ENCODE measurements at places on chromosomes 16 and 17.

DNA sequence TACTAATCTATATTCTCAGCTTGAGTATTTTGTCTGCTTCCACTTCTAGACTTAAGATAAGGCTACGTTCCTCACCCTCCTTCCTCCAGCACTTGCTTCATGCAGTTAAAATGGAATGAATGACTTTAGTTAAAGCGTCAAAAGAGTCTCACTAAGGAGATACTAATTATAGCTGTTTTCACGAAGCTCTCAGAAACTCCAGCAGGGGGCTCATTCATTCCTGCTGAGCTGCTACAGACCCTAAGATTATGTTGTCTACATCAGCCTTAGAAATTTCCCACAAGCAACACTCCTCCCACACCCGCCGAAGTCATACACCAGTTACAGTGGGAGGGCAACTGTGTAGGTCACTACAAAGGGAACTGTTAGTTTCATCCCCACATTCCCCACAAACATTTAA lies 57.0 kb upstream of the KIFC3 start:
- DNase-seq: no peak

- no peak for DNase-seq
Observed at GRCh38 chr16:78154729-78155461, 55.4 kb downstream of the WWOX start.

DNA sequence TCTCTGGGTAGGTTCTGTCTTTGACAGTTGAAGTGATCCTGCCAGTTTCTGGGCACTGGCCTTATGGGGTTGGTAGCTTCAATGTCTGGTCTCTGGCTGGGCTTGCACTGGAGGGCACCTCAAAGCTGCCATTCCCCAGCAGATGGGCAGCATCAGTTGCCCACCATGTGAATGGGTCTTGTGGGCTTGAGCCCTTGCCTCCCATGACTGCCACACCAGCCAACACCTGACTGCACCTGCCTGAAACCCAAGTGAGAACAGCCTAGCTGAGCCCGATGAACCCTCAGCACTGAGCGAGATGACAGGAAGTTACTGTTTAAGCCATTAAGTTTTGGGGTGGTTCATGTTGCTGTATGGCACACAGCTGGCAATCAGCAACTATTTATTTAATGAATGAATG lies 69.1 kb upstream of the AXIN2 start:
- DNase-seq: no peak

- DNase-seq: no peak
Observed at GRCh38 chr16:3282103-3282729, 1.1 kb upstream of the ZNF263 start.

DNA sequence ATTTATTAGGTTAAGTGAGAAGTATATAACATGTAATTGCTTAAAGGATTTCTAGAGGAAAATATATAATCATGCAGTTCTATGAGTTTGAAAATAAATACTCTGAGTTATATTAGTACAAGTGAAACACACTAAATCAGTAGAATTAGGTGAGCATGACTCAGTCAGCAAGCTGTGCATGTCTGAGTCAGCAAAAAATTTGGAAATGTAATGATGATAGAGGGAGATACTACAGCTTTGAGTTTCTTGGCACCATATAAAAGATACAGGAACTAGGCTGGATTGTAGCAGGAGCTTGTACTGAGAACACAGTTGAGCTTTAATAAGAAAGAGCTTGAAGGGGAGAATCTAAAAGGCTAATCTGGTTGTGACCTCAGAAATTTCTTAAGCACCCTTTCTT lies 1224.6 kb downstream of the CDH8 start:
- no peak for DNase-seq

GRCh38 chr17:78132084-78132676 lies 1.6 kb downstream of the TMC8 start:
- peak; percentile 56 for DNase-seq

DNA sequence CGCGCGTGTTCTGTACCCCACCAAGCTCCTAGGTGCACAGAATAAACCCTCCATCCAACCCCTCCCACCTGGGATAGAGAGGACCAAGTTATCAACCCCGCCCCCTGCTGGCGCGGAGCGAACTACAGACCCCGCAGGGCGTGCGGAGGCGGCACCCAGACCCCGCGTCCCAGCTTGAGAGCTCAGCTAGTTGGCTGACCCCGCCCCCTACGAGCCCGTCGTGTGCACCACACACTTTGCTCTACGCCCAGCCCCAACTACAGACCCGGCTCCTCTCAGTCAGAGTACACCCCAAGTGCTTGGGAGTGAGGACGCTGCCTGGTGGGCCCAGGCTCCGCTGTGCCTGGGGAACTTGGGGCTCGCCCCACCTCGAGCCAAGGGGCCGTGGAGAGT lies 1.5 kb downstream of the GRIN2A start:
- DNase-seq: no peak

GRCh38 chr16:9800186-9800738 lies 382.0 kb downstream of the GRIN2A start:
- DNase-seq: no peak

DNA sequence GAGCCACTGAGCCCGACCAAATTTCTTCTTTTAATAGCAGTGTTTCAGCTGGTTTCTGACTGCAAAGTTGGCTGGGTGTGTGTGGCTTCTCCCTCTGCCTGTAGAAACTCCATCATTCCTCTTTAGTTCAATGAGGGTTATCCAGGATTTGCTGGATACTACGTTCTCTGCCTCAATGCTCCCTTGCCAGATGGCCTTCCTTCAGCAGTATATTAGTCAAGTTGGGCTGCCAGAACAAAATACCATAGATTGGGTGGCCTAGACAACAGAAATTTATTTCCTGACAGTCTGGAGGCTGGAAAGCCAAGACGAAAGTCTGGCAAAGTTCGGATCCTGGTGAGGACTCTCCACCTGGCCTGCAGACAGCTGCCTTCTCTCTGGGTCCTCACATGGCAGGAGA lies 103.7 kb downstream of the NOG start:
- no peak for DNase-seq

DNA sequence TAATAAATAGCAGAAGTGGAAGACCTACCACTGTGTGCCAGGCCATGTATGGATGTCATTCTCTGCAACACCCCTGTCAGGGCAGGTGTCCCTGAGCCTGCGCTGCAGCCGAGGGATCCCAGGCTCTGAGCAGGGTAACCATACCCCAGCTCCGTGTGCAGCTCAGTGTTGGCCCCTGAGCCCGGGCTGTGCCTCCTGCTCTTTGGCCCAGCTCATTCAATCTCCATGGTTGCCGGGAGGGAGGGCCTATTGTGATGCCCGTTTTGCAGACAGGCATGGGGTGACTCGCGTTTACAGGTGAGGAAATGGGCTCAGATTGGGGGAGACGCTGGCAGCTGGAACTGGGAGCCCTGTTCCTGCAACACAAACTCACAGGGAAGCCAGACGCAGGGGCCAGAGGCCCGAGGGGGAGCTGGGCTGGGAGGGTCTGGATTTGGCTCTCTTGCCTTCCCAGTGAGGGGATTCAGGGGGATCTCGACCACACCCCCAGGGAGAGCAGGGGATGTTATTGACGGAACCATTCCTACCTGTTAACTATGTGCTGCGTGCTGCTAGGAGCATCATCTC lies 190.5 kb downstream of the IRF8 start:
- DNase-seq: no peak

DNA sequence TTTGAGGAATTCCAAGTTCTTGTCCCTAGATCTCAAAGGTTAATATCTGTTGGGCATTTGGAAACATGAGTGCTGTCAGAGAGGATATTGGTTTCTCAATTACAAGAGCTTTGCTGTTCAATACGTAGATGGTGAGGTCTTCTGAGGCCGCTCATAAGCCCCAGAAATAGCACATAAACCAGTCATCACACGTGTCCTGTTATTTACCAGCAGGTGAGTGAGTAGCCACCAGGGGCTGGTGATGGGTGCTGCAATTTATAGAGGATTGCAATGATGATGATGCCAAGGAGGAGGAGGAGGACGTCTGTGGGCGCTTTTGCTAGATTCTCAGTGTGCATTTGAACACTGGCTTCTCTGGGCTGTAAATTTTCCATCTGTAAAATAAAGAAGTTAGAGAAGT lies 89.0 kb downstream of the SALL1 start:
- DNase-seq: no peak

DNA sequence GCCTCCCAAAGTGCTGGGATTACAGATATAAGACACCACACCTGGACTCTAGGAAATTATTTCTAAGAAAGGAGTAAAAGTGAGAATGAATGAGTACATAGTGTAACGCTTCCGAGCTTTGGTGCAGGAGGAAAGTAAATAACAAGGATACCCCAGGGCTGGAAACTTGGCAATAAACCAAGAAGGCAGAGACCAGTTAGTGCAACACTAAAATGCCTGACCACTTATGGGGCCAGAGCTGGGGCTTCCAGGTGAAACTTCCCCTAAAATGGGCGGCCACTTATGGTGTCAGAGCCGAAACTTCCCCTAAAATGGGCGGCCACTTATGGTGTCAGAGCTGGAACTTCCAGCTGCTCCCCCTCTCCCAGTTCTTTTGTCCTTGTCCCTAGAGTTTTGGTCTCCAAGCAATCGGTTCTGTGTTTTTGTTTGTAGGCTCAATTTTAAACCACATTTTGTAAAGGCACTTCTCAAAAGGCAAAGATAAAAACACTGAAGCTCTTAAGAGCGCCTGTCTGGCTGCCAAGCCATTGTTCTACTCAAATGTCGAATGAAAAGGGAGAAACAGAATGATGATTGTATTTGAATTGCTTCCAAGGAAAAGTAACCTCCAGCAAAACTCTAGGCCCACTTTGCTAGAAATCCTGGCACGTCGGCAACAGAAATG lies 63.9 kb downstream of the NXN start:
- DNase-seq: no peak

DNA sequence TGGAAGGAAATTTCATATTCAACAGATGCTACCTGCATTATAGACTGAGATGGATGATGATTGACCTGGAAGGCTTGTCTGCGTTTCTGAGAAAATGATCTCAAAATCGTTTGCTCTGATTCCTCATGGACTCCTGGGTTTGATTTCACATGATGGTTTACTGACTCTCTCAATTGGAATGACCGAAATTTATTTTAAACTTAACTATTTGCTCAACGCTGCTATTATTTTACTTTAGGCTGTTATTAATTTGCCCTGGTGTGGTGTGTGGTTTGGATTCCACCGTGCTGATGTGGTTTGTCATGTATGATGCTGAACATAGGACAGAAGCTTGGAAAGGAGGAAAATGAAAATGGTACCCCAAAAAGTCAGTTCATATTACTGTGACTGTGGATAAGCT lies 37.3 kb upstream of the ELAC2 start:
- DNase-seq: no peak

- DNase-seq: peak; percentile 28
Observed at GRCh38 chr17:80260791-80261158, at the start of gene RNF213. TSS of gene RNF213 (plus strand) at chr17:80260852. CDS start at chr17:80263682, 2,830 bp downstream.

DNA sequence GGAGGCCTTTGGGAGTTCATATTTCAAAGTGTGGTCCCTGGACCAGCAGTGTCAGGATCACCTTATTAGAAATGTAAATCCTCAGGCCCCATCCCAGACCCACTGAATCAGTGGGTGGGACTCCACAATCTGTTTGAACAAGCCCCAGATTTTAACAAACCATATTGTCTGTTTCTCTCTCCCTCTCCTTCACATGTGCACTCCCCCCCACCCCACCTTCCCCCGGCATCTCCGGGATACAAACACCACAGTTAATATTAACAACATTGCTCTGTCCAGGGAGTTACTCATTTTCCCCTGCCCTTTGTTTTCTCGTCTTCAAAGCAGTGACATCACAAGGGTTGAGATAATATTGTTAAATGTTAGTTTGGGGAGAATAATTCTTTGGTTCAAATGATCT lies 127.3 kb downstream of the KATNIP start:
- DNase-seq: no peak

DNA sequence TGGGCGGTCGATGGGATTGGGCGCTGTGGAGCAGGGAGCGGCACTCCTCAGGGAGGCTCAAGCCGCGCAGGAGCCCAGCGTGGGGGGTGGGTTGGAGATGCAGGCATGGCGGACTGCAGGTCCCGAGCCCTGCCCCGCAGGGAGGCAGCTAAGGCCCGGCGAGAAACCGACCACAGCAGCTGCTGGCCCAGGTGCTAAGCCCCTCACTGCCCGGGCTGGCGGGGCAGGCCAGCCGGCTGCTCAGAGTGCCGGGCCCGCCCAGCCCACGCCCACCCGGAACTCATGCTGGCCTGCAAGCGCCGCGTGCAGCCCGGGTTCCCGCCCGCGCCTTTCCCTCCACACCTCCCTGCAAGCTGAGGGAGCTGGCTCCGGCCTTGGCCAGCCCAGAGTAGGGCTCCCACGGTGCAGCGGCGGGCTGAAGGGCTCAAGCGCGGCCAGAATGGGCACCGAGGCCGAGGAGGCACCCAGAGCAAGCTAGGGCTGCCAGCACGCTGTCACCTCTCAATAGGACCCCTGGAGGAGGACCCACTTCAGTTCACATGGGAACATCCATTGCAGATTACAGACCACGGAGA lies 20.5 kb upstream of the METTL16 start:
- DNase-seq: no peak

DNA sequence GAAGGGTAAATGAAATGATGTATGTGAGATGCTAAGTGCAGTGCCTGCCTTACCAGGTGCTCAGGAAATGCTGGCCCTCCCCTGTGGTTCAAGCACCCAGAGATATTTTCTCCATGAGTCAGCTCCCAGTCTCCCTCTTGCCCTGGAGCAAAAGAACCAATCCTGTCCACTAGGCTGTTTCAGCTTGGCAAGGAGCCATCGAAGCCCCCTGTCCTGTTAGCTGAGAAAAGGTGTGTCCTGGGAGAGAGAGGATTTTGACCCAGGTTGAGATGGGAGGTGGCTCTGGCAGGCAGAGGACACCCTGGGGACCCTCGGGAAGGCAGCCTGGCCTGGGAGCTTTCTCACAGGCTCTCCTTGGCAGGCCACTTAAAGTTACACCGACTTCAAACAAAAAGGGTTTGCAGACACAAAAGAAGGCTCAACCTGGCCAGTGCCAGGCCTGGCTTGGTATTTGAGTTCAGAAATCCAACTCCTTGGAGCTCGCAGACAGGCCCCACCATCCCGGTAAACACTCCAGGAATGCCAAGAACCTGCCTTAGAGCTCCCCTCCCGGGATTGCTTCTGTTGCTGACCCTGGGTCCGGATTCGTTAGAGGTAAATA lies 29.6 kb downstream of the NTN1 start:
- no peak for DNase-seq

DNA sequence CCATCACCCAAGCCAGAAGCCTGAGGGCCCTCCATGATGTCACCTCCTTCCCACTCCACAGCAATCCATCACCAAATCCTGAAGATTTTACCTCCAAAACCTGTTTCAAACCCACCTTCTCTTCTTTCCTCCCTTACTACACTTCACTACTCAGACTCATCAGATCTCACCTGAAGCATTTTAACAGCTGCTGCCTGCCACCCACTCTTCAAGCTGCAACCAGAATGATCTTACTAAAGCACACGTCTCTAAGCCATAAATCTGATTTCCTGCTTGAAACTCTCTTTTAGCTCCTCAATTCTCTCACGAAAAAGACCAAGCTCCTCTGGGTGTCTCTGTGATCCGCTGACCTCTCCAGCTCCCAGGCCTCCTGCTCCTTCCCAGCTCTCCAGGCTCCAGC lies 46.5 kb downstream of the CDK5R1 start:
- no peak for DNase-seq

- no peak for DNase-seq
Observed at GRCh38 chr17:15662681-15663080, 21.4 kb downstream of the TRIM16 start.

- no peak for DNase-seq
Observed at GRCh38 chr16:55542459-55543082, 23.9 kb upstream of the CAPNS2 start.

- no peak for DNase-seq
Observed at GRCh38 chr16:84884596-84885341, 65.0 kb downstream of the CRISPLD2 start.
